Naive thymus-derived CD4-positive, alpha-beta T cell (primary cell): ENCODE measurements at places on chromosomes 2 and 18. TPM values are rescaled to one million over a fixed set of nuclear protein-coding genes. Genes with fewer than 3 reads are reported as not detected.
A peak's percentile ranks its signal among the peaks of the same experiment; 100 is the strongest.

- no peak overlapping the region for H3K4me3 ChIP-seq
- no peak overlapping the region for H3K27ac ChIP-seq
- DNase-seq: no peak
- H3K4me1 ChIP-seq: no peaks in the 10 kb centered on the region
Measured at GRCh38 chr2:44348400-44348799, 12.9 kb downstream of the PREPL start.

DNA sequence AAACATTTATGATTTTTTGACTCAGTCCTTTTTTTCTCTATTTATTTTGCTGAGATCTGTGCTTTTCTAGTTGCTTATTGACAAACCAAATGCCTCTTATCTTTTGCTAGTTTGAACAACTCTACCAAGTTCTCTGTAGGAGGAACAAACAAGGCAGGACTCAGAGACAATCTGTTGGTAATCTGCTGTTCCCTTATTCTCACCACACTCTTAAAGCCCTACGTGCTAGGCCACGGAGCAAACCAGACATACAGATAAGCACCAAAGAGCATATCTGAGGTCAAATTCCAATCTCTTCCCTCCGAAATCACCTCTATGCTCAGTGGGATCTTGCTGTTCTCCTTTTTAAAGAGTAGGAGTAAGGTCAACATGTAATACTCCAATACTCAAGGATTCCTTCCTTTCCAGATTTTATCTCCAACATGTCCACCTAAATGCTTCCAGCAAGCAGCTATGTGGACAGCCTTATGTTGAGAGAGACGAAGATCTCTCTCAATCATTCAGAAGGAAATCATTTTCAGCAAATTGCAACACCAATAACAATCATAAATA, 18.4 kb downstream of the FN1 start:
- H3K4me3 ChIP-seq: no peak overlapping the region
- no peaks in the 10 kb centered on the region for H3K4me1 ChIP-seq
- no peak for DNase-seq
- no peaks in the 10 kb centered on the region for H3K27me3 ChIP-seq
- H3K27ac ChIP-seq: no peak overlapping the region

- DNase-seq: no peak
- H3K4me3 ChIP-seq: no peak overlapping the region
- no peaks in the 10 kb centered on the region for H3K27me3 ChIP-seq
Measured at GRCh38 chr2:8367833-8368232, 314.0 kb upstream of the ID2 start.

DNA sequence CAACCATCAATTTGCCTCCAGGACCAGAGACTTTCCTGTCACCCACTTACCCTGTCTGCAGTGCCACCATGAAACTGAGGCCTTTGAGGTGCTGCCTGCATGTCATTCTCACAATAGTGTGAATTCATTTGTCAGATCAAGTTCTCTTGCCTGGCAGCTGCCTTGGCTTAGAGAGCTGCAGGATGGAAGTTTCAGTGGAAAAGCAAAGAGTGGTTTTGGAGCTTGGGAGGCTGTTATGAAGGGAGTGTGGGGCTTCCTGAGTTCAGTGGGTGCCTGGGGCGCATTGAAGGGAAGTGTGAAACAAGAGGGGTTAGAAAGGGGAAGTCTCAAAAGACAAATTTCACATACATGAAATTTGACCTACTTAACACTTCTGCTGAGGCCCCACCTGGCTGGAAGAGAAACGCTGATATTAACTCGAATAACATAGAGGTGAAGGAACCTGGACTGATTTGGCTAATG, 7.9 kb upstream of the LBH start:
- DNase-seq: no peak
- peak overlapping the region; percentile 15 for H3K4me3 ChIP-seq

DNA sequence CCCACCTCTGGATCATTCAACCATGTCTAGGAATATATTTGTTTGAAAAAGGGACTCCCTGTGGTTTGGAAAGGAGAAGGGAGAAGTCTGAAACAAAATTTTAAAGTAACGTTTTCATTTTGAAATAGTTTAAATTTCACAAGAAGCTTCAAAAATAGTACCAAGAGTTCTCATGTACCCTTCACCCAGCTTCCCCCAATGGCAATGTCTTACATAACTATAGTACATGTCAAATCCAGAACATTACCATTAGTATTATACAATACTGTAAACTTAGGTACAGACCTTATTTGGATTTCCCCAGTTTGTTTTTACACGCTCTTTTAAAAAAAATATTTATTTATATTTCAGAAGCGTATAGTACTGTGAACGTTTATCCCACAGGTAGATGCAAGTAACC, 4.0 kb upstream of the LYG2 start:
- no peaks in the 10 kb centered on the region for H3K4me1 ChIP-seq
- no peak overlapping the region for H3K27ac ChIP-seq
- no peaks in the 10 kb centered on the region for H3K27me3 ChIP-seq
- DNase-seq: no peak
- H3K4me3 ChIP-seq: no peak overlapping the region

DNA sequence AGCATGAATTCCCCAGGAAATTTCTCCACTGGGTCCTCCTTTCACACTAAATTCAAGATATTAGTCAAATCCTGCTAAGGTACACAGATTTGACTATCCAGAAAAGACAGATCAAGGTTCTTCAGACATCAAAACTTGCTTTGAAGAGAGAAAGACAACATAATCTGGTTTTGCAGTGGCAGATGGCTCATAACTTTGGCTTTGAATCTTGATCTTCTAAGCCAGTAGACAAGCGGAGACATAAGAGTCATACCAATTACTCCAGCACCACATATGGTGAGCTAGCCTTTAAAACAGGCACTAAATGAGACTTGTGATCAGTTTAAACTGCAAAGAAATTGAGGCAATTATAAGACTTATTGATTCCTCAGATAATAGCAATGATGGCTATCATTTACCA, 29.3 kb downstream of the PDE11A start:
- no peaks in the 10 kb centered on the region for H3K36me3 ChIP-seq
- no peak overlapping the region for H3K27ac ChIP-seq
- no peak overlapping the region for H3K4me3 ChIP-seq
- no peak for DNase-seq
- no peaks in the 10 kb centered on the region for H3K4me1 ChIP-seq
- H3K27me3 ChIP-seq: no peaks in the 10 kb centered on the region

Gene ELAC1
- total RNA-seq: 11.2 TPM

DNA sequence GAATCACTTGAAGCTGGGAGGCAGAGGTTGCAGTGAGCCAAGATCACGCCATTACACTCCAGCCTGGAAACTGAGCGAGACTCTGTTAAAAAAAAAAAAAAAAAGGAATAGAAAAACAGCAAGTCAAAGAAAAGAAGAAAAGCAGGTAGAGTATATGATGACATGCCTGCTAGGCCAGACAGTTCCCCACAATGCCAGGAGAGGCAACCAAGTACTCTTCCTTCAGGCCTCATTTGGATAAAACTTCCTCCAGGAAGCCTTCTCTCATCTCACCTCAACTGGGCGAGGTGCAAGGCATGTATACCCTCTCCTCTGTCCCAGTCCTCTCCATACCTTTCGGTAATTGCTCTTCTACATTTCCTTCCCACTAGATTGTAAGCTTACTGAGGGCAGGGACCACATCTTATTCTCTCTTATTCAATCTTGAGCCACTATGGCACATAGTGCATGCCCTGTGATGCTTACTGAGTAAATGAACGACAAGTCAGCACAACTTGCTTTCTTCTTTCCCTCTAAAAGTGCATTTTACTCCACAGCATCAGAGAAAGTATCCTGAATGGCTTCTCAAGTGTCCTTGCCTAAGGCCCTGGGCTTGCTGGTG, 10.1 kb upstream of the SPRED2 start:
- H3K4me1 ChIP-seq: no peaks in the 10 kb centered on the region
- no peak overlapping the region for H3K27ac ChIP-seq
- no peaks in the 10 kb centered on the region for H3K36me3 ChIP-seq
- no peak overlapping the region for H3K4me3 ChIP-seq
- no peak for DNase-seq

Gene FTCDNL1
- 1.9 TPM for total RNA-seq

Gene C2orf80
- total RNA-seq: not detected in 2 replicates

Gene RESP18
- total RNA-seq: not detected

GRCh38 chr18:7848054-7848412, 280.9 kb downstream of the PTPRM start:
- H3K4me1 ChIP-seq: no peaks in the 10 kb centered on the region
- H3K27me3 ChIP-seq: no peaks in the 10 kb centered on the region
- no peak overlapping the region for H3K27ac ChIP-seq
- no peaks in the 10 kb centered on the region for H3K36me3 ChIP-seq

GRCh38 chr18:8721716-8722115, 16.4 kb downstream of the MTCL1 start:
- no peak overlapping the region for H3K4me3 ChIP-seq
- H3K36me3 ChIP-seq: no peaks in the 10 kb centered on the region
- no peak for DNase-seq
- no peaks in the 10 kb centered on the region for H3K4me1 ChIP-seq

- H3K36me3 ChIP-seq: no peaks in the 10 kb centered on the region
- no peak for DNase-seq
- H3K27me3 ChIP-seq: no peaks in the 10 kb centered on the region
- no peak overlapping the region for H3K4me3 ChIP-seq
Measured at GRCh38 chr18:36633961-36634412, 194.8 kb downstream of the TPGS2 start.

Gene PRKAG3
- not detected for total RNA-seq

Gene ITPRIPL1
- total RNA-seq: 0.94 TPM

GRCh38 chr2:86301711-86302202, 35.7 kb downstream of the REEP1 start:
- DNase-seq: no peak
- H3K27ac ChIP-seq: no peak overlapping the region
- no peaks in the 10 kb centered on the region for H3K36me3 ChIP-seq
- H3K27me3 ChIP-seq: peaks cover 3% of the 10 kb centered on the region
- no peaks in the 10 kb centered on the region for H3K4me1 ChIP-seq

- no peak for DNase-seq
- no peaks in the 10 kb centered on the region for H3K36me3 ChIP-seq
- H3K4me1 ChIP-seq: no peaks in the 10 kb centered on the region
- H3K27me3 ChIP-seq: no peaks in the 10 kb centered on the region
- H3K27ac ChIP-seq: no peak overlapping the region
Measured at GRCh38 chr2:121253021-121253673, 31.9 kb downstream of the TFCP2L1 start.

DNA sequence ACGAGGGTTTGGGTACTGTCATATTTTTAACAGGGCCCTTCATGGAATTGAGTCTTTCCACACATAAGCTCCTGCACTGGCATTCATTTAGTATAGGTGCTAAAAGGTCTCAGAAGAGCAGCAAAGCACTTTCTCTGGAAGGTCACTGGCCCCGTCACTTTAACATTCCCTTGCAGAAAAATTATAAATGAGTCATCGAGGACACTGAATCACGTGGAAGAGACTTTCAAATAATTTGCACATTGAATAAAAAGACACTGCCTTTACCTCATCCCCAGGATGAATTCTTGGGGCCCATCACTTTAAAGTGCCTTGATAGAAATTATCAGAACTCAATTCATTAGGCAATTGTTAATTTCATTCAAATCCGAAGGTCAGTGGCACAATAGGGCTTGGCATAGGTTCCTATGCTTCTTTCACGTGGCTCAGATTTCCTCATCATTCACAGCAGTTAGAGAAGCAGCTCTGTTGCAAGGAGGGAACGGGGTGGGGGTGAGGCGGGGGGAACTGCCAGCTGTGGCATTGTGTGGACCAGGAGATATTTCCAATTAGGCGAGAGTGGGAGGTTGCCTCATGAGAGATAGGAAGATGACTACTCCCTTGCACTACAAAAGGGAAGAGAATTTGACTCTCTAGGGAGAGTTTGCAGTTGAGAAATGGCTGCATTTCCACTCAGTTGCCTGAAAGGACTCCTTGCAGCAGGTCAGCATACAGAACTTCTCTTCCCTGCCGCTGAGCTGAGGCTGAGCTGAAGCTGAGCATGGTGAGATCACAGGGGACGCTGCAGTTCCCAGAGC, 86.3 kb upstream of the NPAS2 start:
- no peaks in the 10 kb centered on the region for H3K36me3 ChIP-seq
- DNase-seq: no peak
- no peaks in the 10 kb centered on the region for H3K27me3 ChIP-seq
- no peak overlapping the region for H3K4me3 ChIP-seq

Gene IL36A
- 1.8 TPM for total RNA-seq

Gene KCNK3
- not detected in 2 replicates for total RNA-seq

Gene FAM228B
- total RNA-seq: 19.1 TPM

DNA sequence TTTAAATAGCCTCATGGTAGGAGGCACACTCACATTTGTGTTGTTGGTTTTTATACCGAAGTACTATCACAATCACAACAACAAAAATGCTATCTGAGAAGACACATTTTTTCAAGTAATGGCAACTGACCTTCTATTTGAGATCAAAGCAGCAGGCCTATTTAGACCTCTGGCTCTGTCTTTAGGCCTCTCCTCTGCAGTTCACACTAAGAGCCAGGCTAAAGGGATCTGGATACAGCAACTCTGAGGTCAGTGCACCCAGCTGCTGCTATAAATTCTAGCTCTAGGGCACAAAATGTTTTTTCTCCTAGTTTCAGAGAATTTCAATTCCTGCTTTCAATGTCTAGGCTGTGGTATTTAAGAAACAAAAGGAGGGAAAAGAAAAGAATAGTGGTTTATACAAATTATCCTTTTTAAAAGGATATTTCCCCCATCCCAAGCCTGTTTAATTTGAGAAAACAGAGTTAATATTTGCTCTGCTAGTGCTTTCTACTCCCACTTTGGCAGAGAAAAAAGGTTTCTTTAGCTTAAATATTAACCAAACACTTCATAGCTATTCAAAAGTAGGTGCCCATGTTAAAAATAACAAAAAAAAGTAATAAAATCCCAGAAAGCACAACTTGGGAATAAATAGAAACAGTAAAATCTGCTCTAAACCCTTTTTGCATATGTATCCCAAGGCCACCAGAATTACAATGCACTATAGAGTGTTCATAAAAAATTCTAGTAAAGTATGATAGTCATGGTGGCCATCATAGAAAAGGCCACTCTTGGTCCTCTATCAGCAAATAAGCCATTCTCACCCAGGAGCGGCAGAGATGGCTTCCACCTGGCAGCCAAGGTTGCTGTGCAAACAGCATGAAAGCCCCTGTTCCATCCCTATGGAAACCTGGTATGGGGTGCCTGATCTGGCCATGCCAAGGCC, 293.6 kb upstream of the SESTD1 start:
- H3K4me3 ChIP-seq: no peak overlapping the region
- no peak for DNase-seq
- no peaks in the 10 kb centered on the region for H3K27me3 ChIP-seq
- no peaks in the 10 kb centered on the region for H3K4me1 ChIP-seq

GRCh38 chr2:6394276-6394675, 471.4 kb downstream of the CMPK2 start:
- H3K36me3 ChIP-seq: no peaks in the 10 kb centered on the region
- H3K4me1 ChIP-seq: no peaks in the 10 kb centered on the region
- H3K27ac ChIP-seq: no peak overlapping the region
- no peak overlapping the region for H3K4me3 ChIP-seq
- no peak for DNase-seq
- no peaks in the 10 kb centered on the region for H3K27me3 ChIP-seq
